H54 (cell line): ENCODE measurements at places on chromosomes 1 and 21.

DNA sequence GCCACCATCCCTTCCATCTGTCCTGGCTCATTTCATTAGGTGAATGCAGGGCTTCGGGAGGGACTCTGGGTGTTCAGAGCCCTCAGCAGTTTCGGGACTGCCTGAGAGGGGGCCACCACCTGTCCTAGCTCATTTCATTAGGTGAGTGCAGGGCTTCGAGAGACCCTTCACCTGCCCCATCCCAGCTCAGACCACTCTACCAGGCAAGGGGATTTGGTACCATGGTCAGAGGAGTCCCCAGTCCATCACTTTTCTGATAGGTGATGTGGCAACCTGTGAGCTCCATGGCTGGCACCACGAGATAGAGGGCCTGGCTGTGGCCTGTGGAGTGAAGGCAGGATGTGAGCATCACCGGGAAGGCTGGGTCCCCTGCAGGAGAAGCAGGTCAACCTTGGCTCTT is 32.9 kb upstream of the KDM4A start:
- DNase-seq: no peak

DNA sequence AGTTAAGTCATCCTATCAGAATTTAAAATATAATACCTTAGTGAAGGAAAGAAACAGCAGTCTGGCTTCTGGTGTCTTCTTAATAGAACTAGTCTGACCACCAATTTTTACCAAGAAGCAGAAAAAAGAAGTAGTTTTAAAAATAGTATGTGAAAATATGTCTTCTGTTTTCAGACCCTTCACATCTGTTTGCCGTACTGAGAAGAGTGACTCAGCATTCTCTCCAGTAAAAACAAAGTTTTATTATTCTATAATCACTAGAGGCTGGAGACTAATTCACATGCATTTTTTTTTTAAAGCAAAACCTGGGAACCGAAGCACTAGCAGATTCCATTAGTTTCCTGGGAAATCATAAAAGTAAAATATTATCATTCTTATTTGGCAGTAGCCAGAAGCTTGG is 163.8 kb downstream of the COL24A1 start:
- no peak for DNase-seq

DNA sequence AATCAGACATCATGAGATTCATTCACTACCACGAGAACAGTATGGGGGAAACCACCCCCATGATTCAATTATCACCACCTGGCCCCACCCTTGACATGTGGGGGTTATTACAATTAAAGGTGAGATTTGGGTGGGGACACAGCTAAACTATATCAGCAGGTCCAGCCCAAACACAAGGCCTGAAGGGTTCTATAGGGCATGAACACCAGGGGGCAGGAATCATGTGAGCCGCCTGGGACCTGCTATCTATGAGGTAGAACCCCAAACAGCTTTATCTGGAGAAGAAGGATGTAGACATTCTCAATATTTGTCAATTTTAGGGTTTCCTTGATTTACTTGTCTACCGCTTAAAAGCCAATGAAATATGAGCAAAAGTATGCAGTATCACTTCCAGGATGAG is 294.9 kb upstream of the DEPDC1 start:
- DNase-seq: no peak

- no peak for DNase-seq
Observed at GRCh38 chr1:14718476-14718875, 120.0 kb downstream of the KAZN start.

GRCh38 chr1:216758161-216758560 is 34.9 kb upstream of the ESRRG start:
- no peak for DNase-seq

- DNase-seq: no peak
Observed at GRCh38 chr1:238242181-238242580, 351.5 kb upstream of the ZP4 start.

DNA sequence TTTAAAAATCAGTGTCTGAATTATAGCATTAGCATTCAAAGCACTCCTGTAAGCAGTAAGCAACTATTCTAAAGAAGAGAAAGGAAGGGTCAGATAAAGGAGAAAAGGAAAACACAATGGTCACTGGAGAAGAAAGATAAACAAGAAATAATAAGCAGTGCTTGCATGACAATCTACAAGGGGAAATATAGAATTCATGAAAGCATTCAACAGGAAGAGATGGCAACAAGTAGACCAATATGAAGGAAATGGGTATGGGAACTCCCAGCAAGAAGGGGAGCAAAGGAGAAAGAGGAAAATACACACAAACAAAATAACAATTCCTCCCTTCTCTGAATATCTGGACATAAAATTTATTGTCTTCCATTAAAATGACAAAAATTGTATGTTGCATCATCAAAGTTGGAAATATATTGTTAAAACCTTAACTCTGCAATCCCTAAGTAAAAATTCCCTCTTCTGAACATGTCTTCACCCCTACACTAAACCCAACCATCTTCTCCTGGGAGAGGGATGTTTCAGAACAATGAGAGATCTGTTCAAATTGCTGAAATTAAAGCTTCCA is 206.3 kb upstream of the SAMSN1 start:
- DNase-seq: no peak

GRCh38 chr1:208587110-208587509 is 342.9 kb upstream of the PLXNA2 start:
- DNase-seq: no peak

DNA sequence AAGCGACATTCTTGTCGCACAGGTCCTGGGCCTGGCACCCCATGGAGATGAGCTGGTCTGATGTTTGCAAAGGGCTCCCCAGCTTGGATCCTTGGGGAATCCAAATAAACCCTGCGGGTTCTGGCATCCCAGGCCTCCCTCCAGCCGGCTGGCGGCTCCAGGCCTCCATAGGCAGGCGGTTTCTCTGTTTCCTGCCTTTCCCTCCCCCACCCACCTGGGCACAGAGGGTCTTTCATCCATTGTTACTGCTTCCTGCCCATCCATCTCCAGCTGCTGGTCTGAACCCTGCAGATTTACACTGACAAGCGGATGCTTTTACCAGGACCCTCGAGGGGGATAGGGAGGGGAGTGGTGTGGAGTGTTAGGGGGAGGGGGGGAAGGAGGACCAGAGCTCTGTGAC is 39.1 kb upstream of the ID3 start:
- no peak for DNase-seq

GRCh38 chr1:55034476-55035133 is 4.7 kb upstream of the PCSK9 start:
- no peak for DNase-seq

DNA sequence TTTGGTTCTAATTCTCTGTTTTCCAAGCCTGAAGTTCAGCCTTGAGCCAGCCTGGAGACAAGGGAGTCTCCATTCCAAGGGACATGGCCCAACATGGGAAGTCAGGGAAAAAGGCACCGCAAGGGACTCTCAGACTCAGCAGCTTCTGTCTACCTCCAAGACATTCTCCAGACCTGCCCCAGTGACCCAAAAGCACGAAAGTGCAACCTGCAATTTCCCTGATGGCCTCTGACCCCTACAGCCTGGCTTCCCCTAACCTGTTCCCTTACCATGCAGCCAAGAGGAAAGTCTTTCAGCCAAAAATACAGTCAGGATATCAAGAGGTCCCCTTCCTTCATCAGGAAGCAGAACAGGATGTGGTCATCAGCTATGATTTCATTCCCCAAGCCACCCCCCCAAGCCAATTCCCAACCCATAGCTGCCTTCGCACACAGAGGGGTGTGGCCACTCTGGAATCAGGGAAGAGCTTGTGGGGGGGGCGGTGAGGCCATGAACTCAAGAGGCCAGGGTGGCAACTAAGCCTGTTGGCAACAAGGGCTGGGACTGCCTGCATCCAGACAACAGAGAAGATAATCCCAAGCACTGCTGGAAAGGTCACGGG is 59.2 kb downstream of the TIAM1 start:
- DNase-seq: peak; percentile 55

DNA sequence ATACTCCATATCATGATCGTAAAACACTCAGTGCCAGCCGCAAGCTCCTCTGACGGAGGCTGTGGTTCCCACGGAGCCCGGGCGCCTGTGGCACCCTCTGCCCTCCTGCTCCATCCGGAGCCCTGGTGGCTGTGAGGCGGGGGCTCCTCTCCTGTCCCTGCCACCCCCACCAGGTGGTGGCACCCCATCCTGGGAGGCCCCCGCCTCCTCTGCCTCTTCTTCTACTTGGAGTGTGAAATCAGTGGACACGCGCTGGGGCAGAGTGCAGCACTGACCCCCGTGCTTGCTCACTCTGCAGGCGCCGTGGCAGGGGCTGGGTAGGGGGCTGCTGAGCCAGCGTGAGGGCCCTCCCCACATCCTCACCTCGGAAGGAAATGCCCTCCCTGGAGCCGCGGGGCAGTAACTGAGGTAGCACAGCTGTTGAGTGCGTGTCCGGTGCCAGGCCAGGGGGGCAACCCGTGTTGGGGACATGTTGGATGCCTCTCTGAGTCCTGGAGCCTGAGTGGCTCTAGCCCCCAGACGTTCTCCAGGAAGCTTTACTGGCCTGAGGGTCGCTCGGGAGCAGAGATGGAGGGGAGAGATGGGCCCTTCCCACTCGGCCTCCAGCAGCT is 58.7 kb upstream of the ABCG1 start:
- no peak for DNase-seq

GRCh38 chr1:166627558-166627957 is 211.7 kb upstream of the POGK start:
- no peak for DNase-seq

DNA sequence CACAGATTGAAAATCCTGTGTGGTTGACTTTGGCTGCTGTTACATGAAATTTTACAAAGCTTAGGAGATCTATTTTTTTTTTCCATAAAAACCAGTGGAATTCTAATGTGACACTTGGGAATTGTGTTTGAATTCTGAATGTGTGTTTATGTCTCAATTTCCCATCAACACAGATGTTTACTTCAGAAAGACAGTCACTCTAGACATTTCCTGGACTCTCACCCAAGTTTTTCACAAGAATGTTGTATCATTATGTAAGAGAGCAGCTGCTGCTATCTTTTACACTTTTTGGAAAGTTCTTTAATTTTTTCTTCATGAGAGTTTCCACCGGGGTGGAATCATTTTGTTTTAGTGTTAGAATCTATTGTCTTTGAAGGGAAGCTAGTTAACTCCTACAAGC is 210.1 kb downstream of the GIPC2 start:
- DNase-seq: no peak

- DNase-seq: no peak
Observed at GRCh38 chr21:40923407-40923806, 76.4 kb upstream of the DSCAM start.

DNA sequence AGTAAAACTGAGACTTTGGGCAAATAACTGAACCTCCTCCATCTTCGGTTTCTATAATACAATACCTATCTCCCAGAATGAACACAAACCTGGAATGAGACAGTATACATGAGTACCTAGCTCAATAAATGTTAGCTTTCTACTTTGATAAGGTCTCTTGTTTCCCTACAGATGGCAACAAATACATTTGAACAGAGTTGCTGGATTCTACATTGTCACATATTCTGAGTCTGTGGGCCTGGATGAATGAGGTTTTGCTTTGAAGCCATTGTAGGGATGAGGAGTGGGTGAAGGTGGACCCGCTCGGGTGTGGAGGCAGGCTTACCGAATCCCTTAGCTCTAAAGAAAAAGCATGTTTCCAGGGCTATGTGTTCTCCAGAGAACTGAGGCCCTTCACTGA is 13.9 kb upstream of the FYB2 start:
- DNase-seq: no peak

DNA sequence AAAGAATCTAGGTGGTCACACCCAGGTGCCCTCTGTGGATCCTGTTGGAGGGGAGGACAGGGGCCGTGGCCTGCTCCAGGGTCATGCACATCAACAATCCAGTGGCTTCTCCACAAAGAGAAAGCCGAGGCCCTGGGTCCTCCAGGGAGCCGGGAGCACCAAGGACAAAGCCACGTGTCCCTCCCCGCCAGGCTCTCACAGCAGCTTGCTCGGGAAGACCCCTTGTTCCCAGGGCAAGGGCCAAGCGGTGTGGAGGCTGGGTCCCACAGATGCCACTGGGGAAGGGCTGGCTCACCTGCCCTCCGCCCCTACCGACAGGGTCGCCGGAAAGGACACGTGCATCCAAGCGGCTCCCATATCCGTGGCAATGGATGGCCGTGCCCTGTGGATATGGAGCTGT is 192.9 kb upstream of the VAMP3 start:
- DNase-seq: no peak

- no peak for DNase-seq
Observed at GRCh38 chr1:60746278-60746791, 336.0 kb upstream of the NFIA start.

DNA sequence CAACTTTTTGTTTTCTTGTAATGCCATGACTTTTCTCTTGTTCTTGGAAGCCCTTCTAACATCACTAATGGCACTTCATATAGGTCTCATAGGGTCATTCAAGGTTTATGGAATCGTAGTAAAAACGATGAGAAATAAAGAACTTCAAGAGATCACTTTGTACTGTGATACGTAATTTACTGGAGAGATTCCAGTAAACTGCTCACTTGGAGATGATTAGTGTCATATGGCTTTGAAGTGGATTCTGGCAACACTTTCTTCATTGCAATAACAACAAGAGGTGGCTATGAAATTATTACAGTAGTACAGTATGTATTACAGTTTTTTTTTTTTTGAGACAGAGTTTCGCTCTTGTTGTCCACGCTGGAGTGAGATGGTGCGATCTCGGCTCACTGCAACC is 103.4 kb downstream of the RUSC1 start:
- no peak for DNase-seq

DNA sequence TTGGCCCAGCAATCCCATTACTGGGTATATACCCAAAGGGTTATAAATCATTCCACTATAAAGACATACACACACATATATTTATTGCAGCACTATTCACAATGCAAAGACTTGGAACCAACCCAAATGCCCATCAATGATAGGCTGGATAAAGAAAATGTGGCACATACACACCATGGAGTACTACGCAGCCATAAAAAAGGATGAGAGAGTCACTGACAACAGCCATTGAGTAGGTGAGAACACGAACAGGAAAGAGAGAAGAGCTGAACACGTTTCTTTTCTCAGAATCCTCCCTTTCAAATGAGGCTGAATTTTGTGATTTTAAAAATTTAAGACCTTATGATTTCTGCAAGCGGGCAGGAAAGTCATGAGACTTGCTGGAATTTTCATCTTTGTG is 10.1 kb upstream of the RABGAP1L start:
- DNase-seq: no peak

DNA sequence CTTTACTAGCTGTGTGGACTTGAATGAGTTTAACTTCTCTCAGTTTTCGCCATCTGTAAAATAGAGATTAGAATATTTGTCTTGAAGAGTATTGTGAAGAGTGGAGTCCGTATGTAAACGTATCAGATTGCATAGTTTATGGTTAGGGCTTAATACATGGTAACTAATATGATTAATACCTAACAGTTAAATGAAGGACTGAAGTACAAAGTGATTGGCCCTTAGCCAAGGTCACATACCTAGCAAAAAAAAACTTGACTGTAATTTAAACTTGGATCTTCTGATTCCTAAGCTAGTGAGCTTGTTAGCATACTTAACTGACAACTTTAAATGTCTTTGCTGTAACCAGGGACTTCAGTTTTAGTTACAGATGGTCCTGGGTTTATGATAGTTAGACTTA is 1.9 kb downstream of the GIPC2 start:
- DNase-seq: no peak

DNA sequence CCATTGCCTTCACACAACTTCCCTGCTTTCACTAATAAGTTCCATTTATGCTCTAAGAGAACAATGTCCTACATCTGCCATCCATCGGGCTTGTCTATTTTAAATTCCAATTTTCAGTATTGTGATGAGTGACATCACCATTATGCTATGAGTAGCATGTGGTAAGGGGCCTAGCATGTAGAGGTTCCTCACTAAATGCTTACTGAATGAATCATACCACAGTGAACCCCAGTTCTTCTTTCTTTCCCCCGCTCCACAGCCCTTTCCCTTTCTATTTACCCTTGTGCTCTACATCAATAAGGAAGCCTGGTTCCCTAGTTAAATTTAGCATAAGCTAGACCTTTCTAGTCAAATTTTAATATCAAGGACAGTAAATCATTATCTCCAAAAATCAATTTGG is 195.0 kb upstream of the RGS18 start:
- no peak for DNase-seq
